ENCODE measurements at places on chromosomes 13 and 19.

DNA sequence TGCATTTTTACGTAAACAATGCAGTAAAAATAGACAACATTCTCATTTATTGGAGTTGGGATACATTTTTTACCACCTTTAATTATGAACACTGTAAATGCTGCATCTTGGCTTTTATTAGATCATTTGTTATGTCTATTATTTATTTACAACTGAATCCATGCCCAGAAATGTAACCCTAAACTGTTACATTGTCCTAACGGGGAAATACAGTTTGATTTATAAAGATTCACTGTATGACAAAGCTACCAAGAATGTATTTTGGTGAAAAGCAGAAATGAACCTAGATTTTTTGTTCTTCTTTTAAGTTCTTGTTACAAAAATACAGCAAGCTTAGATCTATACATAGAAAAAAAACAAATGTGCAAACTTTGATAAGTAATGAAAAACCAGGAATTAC, 1.1 kb downstream of the METTL21C start:
- DNase-seq = no peak

- no peak for DNase-seq
These were observed 149.6 kb downstream of the MIPEP start for GRCh38 chr13:23739596-23739995.

DNA sequence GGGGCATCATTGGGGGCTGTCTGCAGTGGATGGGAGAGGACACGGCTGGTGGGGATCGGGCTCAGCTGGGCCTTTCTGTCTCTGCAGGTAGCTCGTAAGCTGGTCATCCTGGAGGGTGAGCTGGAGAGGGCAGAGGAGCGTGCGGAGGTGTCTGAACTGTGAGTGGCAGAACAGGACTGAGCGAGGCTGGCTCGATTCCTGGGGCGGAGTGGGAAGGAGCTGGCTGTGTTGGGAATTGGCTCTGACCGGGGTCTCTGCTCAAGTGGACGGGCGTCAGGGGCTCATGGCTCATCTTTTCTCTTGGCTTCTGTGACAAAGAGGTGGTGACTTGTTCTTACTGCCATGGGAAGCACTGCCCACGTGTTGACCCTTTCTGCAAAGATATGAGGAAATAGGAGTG, 11.6 kb downstream of the TPM4 start:
- DNase-seq = no peak

DNA sequence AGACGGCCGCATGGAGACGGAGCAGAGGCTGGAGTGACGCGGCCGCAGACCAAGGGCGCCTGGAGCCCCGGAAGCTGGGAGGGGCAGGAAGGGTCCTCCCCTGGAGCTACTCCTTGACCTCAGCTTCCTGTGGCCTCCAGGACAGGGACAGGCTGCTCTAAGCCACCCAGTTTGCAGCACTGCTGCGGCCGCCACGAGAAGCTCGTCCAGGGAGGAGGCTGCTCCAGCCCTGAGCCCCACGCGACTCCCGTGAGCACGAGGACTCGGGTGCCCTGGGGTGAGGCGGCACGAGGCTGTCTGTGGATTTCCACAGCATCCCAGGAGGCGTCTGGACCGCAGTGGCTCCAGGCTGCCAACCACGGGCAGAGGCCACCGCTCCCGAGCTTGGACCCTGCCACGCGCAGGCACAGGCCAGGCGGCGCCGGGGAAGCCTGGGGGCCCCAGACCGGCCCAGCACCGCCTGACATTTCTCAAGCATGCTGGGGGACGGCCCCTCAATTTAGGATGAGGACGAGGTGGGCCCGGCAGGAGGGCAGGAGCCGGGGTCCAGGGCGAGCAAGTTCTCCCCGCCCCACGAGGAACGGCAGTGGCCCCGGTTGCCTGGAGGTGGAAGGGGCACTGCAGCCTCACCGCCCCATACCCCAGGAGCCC, 10.7 kb downstream of the SBNO2 start:
- no peak for DNase-seq

GRCh38 chr13:74586847-74587246, 452.6 kb upstream of the KLF12 start:
- DNase-seq = no peak

GRCh38 chr19:1947651-1948209, 6.8 kb downstream of the CSNK1G2 start:
- DNase-seq = no peak

DNA sequence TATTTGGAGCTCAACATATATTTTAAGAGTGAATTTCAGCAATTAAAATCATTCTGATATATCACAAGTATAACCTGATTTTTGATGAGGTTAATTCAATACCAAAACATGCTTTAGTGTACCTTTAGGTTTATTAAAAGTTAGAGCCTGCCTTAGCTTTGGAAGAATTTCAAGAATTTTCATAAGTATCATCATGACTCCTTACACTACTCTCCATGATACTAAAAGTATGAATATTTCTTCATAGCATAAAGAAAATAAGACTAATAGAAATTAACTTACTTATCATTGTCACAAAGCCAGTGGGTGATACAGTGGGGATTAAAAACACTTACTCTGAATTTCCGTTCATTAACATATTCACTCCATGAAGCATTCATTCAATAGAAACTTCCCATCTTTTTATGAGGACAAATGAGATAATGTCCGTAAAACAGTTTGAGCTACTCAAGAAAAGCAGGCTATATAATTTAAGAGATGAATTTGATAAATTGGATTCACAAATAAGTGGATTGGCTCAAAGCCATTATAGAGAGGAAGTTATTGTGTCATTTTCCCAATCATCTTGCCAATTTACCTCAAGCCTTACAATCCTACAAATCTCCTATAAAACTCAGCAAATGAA, 214.0 kb downstream of the PCDH9 start:
- no peak for DNase-seq

GRCh38 chr13:73055813-73056564, 2.8 kb upstream of the KLF5 start:
- DNase-seq = no peak

- DNase-seq = no peak
These were observed 2486.5 kb upstream of the PCDH20 start for GRCh38 chr13:63902141-63902540.

DNA sequence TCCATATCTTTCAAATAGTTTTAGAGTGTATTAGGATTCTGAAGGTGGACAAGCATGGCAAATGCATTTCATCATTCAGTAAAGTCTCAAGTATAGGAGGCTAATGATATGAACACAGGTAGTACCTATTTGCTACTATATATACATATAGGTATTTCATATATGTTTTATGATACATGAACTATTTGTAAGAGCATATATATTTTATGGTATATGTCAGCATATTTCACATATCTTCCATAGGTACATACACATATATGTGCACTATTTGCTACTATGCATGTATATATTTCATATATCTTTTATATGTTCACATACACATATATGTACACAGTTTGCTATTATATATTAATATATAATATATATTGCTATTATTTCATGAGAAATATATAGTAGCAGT, 1291.7 kb upstream of the MIR17HG start:
- DNase-seq = no peak

- DNase-seq = no peak
These were observed 133.2 kb upstream of the SLITRK5 start for GRCh38 chr13:87537951-87538350.

All from activated T-cell treated with anti-CD3 and anti-CD28 coated beads for 1 hour (primary cell).